ENCODE measurements at places on chromosomes 7 and 10.

DNA sequence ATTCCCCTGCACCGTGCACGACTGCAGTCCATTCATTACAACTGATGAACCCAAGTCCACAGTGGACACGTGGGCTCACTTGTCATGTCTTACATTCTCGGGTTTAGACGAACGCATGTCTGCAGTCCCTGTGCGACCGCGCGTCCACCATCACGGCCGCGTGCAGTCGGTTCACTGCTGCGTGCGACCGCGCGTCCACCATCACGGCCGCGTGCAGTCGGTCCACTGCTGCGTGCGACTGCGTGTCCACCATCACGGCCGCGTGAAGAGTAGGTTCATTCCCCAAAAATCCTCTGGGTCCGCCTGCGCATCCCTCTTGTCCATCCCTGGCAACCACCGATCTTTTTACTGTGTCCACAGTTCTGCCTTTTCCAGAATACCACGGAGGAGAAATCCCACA, 100.5 kb downstream of the MAD1L1 start:
- no peak for DNase-seq

GRCh38 chr10:89206402-89207180, 526 bp downstream of the CH25H start:
- DNase-seq, result no peak

- no peak for DNase-seq
Measured at GRCh38 chr10:36492590-36493515, 632.5 kb upstream of the ANKRD30A start.

- no peak for DNase-seq
Measured at GRCh38 chr10:123421461-123421860, 244.7 kb upstream of the GPR26 start.

DNA sequence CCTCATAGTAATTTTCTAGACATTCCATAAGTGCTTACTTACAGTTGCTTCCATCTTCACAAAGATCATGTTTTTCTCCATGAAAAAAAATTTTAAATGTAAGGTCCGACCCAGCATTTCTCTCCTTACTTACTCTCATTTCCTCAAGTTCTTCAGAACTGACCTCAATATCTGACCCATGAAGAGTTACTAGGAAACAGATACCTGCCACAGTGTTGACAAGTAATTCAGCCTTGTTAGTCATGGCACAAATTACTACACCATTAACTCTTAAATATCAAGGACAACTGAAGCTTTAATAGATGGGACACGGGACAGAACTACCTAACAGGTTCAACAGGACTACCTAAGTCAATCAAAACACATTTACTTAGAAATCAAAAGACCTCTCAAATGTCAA, 316.2 kb downstream of the POM121L12 start:
- no peak for DNase-seq

- no peak for DNase-seq
Measured at GRCh38 chr10:48258105-48258504, 16.4 kb downstream of the FRMPD2 start.

- no peak for DNase-seq
Measured at GRCh38 chr7:70498232-70498992, 633.5 kb upstream of the GALNT17 start.

DNA sequence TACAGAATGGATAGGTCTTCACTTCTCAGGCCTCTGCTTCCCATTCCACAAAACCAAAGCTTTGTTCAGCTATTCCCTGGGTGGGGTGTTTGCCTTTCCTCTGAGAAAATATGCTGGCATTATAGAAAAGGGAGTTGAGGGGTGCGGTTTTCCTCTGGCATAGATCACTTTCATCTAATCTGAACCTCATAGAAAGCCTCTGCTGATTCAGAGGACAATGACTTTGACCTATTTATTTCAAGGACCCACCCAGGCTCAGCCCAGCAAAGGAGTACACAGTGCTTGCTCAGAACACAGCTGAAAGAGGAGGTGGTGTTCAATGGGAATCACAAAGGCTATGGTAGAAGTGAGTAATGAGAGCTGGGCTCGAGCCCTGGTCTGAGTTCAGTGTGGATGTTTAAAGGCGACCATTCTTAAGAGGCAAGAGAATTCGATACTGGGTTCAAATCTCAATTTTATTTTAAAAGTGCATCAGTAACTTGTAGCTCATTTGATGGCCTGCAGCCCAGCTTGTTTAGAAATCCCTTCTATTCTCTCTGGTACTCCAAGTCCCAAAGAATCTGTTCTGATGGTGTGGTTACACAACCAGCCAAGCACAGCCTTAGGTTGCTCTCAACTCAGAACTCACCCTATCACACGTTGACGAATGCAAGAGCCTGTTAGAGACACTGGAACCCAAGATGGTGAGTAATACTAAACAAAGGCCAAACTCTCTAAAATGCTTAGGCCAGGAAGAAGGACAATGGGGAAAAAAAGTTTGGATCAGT, 1012.8 kb downstream of the LRMDA start:
- no peak for DNase-seq

GRCh38 chr10:7915923-7916536, 97.7 kb downstream of the TAF3 start:
- no peak for DNase-seq

DNA sequence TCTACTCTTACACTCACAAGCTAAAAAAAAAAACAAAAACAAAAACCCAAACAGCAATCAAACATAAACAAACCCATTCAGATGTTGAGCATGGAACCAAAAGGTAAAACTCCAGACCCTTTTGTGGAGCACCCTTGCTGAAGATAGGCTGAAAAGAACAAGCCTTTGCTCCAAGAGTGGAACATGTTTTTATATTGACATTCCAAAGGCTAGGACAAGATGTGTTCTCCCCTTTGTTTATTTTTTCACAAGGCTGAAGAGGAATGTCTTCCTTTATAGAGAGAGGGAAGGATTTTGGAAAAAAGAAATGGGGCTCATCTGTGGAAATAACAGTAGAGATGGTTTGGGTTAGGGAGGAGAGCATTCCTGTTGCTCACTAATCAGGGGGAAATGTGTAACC, 87.2 kb upstream of the ELMO1 start:
- DNase-seq, result no peak

GRCh38 chr7:42735081-42735480, 176.8 kb downstream of the C7orf25 start:
- DNase-seq, result no peak

DNA sequence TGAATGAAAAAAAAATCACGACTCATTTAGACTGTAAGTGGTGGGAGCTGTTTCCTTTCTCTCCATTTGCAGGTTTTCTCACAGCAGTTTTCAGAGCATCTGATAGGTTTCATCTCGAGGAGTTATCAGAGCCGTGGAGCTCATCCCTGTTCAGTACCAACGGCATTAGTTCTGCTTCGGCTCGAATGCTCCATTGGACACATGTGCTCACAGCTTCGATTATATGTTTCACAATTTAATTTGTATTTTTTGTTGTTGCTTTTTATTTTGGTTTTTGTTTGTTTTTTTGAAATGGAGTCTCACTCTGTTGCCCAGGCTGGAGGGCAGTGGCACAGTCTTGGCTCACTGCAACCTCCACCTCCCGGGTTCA, 1.5 kb downstream of the SLC18A2 start:
- no peak for DNase-seq

DNA sequence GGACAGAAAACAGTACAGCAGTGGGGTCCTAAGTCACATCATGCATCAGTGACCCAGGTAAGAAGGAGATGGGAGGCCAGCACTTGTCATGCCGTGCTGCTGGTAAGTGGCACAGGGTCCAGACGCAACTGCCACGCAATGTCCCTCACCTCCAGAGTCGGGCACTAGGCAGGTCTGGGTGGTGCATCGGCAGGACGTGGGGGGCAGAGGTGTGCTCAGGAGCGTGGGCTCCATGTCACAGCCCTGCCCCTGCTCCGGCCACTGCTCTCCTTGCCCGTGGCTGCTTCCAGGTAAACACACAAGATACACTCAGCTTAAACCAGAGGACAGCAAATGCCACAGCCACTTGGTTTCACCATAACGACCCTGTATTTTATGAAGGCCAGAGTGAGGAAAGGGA, 47.3 kb downstream of the COBL start:
- no peak for DNase-seq

- DNase-seq, result no peak
Measured at GRCh38 chr10:122786269-122786668, 59.4 kb downstream of the CUZD1 start.

DNA sequence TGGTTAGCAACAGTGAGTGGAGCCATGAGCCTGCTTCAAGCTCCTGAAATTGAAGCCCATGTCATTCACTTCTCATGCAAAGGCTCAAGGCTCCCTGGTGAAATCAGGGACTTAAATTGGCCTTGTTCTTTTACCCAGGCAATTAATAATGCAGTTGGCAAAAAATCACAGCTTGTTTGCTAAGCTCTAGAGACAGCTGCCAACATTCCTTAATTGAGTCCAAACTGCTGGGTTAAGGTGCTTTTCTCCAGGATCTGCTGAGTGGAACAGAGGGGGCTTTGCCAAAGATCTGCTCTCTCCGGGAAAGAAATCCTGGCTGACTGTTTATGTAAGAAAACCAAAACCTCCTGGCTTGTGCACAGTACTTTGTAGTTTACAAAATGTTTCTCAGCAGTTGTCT, 257.6 kb upstream of the GHITM start:
- no peak for DNase-seq

DNA sequence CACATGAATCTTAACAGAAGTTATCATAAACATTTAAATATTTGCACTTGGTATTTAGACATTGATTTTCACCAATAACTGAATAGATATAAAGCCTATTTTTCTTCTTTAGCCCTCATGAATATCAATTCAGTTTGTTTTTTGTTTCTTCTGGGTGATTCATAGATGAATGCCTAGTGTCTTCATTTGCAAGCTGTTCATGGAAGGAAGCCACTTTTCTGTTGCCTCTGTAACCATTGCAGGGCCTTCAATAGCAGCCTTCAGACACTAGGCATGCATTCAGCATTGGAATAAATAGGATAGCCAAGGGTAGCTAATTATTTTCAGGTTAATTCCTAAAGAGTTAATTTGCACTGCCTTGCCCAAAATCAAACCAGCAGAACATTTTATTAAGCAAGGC, 375.3 kb downstream of the DPP6 start:
- DNase-seq, result no peak

DNA sequence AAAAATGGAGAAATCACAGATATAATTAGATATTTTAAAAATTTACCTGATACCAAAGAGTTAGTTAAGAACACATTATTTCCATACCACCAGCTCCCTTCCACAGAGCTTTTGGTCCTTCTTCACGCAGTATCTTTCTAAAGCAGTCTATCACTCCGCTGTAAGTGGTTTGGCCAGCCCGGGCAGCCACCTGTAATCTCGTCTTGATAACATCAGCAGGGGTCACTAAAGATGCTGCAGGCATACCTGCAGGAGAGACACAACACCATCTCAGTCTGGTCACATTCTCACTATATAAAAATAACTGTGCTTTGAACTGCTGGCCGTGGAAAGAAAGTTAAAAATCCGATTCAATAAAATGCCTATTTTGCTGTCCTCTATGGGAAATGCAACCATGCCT, 200.1 kb downstream of the SLC25A13 start:
- DNase-seq, result no peak

DNA sequence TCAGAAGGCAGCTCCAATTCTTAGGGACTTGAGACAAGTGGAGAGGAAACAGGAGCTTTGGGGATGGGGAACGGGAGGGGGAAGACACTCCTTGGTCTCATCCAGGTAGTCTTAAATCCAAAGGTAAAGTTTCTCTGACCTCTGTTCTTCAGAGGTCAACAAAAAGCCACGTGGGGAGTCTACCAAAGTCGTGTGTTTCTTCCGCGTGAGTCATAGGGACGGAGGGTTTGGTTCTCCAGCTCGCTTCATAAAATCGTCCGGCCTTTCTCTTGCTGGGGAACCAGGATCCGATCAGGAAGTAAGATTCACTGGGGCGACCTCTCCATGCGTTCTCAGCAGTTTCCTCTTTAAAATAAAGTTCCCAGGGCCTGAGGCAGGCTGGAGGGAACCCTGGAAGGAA, 275.7 kb downstream of the TCERG1L start:
- DNase-seq, result no peak

- DNase-seq, result no peak
Measured at GRCh38 chr7:26553128-26553527, 261.5 kb downstream of the SNX10 start.

DNA sequence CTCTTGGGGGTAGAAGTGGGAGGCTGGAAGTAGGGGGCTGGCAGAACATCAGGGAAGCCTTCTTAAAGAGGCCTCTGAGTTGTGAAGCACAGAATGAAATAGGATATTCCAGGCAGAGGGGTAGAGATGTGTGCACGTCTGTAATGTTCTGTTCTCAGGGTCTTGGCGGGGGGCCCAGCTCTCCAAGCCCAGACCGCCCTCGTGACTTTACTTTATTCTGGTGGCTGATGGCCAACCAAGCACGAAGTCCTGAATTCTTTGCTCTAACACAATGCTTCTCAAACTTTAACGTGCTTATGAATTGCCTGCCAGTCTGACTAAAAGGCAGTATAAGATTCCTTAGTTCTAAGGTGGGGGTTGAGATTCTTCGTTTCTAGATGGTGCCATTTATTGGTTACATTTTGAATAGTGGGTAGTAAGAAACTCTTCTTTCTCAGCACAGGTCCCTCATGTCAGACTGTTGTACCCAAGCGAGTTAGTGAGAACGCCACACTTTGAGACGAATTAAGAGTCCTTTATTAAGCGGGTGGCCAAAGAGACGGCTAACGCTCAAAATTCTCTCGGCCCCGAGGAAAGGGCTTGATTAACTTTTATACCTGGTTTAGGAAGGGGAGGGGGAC, 8.2 kb downstream of the PRXL2A start:
- no peak for DNase-seq

DNA sequence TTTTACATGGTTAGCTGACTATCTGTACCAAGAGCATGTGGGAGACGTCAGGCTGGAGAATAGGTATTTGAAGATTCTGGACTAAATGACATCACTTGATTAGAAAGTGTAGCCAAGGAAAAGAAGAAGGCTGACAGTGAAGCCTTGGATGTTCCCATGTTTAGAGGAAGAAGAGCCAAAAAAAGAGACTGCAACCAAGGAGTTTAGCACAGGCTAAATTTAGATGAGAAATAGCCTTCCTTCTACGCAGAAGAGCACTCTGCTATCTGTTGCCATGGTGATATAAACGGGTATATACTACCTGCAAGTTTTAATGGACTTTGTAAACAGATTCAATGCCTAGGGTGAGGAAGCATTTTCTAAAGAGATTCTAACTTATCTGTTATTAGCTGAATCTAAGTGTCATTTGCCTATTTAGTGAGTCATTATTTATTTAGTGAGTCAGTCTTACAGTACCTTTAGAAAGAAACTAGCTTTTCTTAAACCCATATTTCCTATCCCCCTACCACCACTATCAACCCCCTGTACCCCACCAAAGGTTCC, 69.8 kb downstream of the CDK6 start:
- DNase-seq, result no peak
